Umbilical cord (tissue), 2 donors: ENCODE measurements at places on chromosomes 6 and 20. TPM values are rescaled to one million over a fixed set of nuclear protein-coding genes. Genes with fewer than 3 reads are reported as not detected.

Gene ASCC3
- 82.3 TPM for total RNA-seq

Gene MMP24
- total RNA-seq: 0.24 TPM

GRCh38 chr6:81727876-81728517 is 24.5 kb downstream of the TENT5A start:
- DNase-seq: no peak

GRCh38 chr6:69976591-69977090 is 110.3 kb downstream of the COL19A1 start:
- DNase-seq: no peak

DNA sequence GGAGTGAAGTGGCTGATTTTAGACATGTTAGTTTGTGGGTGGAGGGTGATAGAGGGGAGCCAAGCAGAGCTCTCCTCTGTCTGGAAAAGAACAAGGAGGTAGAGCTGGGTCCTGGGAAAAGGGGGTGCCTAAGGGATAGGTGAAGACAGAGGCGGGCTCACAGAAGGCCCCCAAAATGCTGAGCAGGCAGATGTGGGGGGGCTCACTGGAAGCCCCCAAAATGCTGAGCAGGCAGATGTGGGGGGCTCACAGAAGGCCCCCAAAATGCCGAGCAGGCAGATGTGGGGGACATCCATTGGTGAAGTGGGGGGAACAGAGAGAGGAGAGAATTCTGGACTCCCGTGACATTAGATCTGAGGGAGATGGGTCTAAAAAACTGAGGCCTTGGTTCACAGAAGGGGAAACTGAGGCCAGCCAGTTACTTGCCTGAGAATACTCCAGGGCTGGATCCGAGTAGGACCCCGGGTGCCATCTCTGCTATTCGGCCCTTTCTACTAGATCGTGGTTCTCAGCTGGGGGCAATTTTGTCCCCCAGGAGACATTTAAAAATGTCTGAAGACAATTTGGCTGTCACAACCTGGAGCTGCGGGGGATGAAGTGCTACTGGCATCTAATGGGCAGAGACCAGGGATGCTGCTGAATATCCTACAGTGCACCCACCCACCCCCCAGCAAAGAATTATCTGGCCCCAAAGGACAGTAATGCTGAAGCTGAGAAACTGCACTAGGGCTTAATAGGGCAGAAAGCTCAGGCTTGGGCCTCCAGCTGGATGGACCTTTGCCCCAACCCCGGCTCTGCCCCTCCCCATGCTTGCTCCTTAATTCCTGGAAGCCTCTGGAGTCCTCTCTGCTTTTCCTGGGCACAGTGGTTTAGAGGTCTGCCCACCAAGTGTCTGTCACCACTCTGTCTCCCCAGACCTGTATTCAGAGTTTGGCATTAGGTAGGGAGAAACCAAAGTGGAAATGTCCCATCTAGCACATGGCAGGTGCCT is 2.1 kb downstream of the LPIN3 start:
- DNase-seq: no peak

DNA sequence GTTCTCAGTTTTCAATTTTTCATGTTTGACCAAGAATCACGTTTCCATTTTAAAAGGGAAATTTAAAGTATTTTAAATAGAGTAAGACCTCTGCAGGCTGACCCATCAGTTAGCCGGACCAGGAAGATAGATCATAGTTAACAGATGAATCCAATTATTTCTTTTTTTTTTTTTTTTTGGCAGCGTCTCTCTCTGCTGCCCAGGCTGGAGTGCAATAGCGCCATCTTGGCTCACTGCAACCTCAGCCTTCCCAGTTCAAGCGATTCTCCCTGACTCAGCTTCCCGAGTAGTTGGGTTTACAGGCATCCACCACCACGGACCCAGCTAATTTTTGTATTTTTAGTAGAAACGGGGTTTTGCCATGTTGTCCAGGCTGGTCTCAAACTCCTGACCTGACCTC is 256.7 kb upstream of the CNR1 start:
- no peak for DNase-seq

DNA sequence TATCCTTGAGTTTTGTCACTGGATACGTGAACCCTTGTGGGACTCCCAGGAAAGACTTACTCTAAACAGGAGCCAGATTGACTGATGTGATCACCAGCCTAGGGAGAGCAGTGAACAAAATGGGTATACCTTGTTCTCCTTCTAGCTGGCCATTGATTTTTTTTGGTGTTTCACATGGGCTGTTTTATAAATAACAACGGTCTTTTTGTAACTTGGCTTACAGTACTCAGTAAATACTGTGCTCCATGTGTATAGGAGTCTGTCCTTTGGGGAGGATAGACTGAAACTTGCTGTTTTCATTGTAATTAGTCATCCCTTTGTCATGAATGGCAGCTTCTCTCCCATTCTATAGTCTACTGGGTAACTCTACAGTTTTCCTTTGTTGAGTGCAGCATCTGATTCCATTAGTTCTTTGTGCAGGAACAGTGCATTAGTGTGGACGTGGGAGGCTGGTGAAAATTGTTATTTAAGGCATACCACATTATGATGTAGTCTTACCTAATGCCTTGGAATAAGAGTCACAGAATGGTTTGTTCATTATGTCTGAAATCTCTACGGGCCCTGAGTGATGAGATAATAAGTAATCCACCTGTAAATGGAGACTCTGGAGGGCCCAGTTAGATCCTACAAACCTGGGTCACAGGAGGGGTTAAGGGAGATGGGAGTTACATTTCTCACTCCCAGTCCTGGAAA is 89.5 kb downstream of the TIAM2 start:
- DNase-seq: no peak

DNA sequence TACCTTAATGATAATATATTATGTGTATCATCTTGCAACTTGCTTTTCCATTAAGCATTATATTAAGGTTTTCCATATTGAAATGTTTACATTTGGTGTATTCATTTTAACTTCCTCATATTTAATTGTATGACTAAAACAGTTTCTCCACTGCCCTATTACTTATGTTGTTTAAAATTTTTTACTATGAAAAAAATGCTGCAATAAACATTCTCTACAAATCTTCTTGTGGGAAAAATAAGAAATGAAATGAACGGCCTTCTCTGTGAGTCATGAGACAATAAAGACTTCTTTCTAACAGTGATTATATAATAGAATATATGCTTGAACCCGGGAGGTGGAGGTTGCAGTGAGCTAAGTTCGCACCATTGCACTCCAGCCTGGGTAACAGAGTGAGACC is 25.5 kb downstream of the FASTKD5 start:
- DNase-seq: no peak
